ENCODE measurements at places on chromosomes 5 and 9.
A peak's percentile ranks its signal among the peaks of the same experiment; 100 is the strongest.

GRCh38 chr5:174183701-174184100, 138.2 kb downstream of the NSG2 start:
- no peaks in the 10 kb centered on the region for H3K27me3 ChIP-seq
- no peaks in the 10 kb centered on the region for H3K36me3 ChIP-seq
- H3K4me1 ChIP-seq = no peaks in the 10 kb centered on the region
- H3K27ac ChIP-seq = no peak overlapping the region
- H3K4me3 ChIP-seq = no peak overlapping the region
- no peak for DNase-seq

GRCh38 chr5:76791461-76791860, 27.4 kb upstream of the F2RL1 start:
- H3K4me1 ChIP-seq = peaks cover 55% of the 10 kb centered on the region
- H3K36me3 ChIP-seq = no peaks in the 10 kb centered on the region
- H3K4me3 ChIP-seq = no peak overlapping the region
- H3K27me3 ChIP-seq = no peaks in the 10 kb centered on the region
- peak overlapping the region; percentile 69 for H3K27ac ChIP-seq

GRCh38 chr5:97167435-97167834, 15.6 kb downstream of the RIOK2 start:
- H3K27ac ChIP-seq = peak overlapping the region; percentile 13
- no peaks in the 10 kb centered on the region for H3K27me3 ChIP-seq
- H3K4me1 ChIP-seq = peaks cover 24% of the 10 kb centered on the region
- peaks cover 94% of the 10 kb centered on the region for H3K36me3 ChIP-seq
- H3K4me3 ChIP-seq = peak overlapping the region; percentile 3

GRCh38 chr9:127154390-127155191, 32.2 kb upstream of the ANGPTL2 start:
- no peaks in the 10 kb centered on the region for H3K36me3 ChIP-seq
- peak; percentile 24 for DNase-seq

Measured in stomach (tissue), 19 donors.